Stimulated activated CD4-positive, alpha-beta T cell treated with anti-CD3 and anti-CD28 coated beads, Interleukin-2, amount 100 ng/mL, for 24 hours (primary cell): ENCODE measurements at places on chromosomes 3 and 15.

- DNase-seq, result no peak
Measured at GRCh38 chr3:150775001-150775599, 12.1 kb upstream of the SIAH2 start.

GRCh38 chr15:23574742-23575141 lies 9.3 kb downstream of the MKRN3 start:
- DNase-seq, result no peak

- no peak for DNase-seq
Measured at GRCh38 chr3:115272036-115272824, 125.1 kb upstream of the ZBTB20 start.

- DNase-seq, result no peak
Measured at GRCh38 chr3:127676921-127677351, 4.2 kb downstream of the ABTB1 start.

DNA sequence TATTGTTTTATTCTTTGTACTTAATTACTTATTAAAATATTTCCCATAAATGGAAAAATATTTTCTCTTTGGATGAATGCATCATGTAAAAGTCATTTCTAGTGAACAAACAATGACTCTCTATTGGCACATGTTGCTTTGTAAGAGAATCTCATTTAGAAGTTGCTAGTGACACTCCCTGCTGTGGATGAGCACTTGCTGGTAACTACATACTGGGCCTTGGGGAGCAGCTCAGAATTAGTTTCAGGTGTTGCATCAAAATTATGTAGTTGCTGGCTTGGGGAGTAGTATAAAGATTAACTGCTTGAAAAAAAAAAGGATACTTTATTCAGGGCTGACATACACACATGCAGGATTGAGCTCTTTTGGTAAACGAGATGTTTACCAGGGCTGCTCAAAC lies 80.3 kb upstream of the KCNAB1 start:
- DNase-seq, result no peak

GRCh38 chr3:123672429-123673146 lies 87.7 kb upstream of the HACD2 start:
- DNase-seq, result no peak

DNA sequence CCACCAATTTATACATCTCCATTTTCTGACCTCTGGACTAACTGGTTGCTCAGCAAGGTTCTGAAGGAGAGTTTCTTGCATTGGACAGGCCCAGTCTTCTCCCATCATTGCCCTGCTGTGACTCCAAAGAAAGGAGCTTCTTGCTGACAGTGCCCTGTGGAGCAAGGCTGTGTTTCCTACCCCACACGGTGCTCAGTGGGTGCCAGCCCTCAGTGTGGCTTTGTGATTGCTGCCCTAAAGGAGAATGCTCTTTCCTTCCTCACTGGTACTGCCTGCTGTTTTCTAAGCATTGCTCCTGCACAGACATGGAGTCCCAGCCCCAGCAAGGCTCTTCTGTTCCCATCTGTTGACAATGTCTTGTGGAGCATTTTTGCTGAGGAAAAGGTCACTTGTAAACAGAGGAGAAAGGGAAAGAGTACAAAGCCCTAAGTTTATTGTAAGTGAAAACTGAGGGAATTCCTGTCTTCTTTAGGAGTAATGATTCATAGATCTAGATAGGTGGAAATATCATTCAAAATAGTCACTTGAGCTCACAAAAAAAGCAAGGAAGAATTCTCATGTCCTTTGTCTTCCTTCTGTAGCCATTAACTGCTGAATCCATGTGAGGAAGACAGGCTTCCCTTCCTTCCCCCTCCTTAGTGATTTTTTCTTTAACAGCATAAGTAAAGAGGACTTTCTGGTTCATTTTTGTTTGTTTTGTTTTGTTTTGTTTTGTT lies 62.9 kb downstream of the HMG20A start:
- DNase-seq, result no peak

- DNase-seq, result no peak
Measured at GRCh38 chr3:146052056-146052790, 108.8 kb downstream of the PLOD2 start.

GRCh38 chr3:83948771-83949170 lies 1010.0 kb upstream of the CADM2 start:
- DNase-seq, result no peak

DNA sequence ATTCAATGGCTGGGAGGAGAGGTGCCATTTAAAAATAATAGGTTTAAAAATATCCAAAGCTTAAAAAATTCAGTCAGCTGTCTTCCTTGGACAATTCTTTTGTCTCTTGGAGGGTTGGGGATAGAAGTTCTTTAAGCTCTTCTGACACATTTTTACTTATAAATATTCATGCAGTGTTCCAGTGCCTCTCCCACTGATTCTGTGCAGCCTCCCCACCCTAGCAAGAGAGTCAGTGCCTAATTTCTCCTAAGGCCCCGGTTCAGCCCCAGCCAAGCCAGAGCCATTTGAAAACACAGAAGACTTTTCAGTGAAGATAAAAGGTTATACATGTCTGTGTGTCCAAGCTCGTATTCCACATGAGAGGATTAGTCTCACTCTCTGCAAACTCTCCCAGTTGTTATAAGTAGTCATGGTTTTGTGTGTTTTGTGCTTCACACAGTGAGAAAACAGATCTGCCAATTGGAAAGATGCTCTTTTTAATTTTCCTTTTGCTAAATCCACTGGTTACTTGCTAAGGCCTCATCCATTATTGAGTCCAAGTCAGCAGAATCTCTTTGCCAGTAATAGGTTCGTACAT lies 141.3 kb downstream of the CD47 start:
- DNase-seq, result no peak

DNA sequence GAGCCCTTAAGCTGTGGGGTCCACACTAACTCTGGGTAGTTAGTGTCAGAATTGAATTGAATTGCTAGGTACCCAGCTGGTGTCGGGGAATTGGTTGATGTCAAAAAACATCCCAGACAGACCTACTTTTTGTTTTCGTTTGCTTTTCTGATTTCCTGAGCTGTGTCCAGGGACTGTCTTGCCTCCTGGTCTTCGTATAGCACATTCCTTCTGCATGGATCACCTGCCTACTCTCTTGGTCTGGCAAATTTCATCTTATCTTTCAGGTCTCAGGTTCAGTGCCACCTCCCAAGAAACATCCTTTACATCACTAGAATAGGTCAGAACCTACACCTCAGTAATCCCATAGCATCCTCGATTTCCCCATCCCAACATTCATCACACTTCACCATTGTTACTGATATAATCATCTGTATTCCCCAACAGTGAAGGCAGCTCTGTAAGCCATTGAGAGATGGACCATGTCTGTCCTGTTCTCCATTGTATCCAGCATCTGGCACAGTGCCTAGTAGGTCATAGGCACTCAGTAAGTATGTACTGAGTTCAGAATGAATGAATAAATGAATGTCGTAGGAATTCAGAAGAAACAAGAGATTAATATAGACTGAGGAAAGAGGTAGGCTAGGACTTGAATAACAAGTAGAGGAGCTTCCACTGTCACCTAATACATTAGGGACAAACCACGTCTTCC lies 81.2 kb downstream of the ANP32A start:
- no peak for DNase-seq

GRCh38 chr3:71066356-71066755 lies 517.2 kb downstream of the FOXP1 start:
- no peak for DNase-seq

DNA sequence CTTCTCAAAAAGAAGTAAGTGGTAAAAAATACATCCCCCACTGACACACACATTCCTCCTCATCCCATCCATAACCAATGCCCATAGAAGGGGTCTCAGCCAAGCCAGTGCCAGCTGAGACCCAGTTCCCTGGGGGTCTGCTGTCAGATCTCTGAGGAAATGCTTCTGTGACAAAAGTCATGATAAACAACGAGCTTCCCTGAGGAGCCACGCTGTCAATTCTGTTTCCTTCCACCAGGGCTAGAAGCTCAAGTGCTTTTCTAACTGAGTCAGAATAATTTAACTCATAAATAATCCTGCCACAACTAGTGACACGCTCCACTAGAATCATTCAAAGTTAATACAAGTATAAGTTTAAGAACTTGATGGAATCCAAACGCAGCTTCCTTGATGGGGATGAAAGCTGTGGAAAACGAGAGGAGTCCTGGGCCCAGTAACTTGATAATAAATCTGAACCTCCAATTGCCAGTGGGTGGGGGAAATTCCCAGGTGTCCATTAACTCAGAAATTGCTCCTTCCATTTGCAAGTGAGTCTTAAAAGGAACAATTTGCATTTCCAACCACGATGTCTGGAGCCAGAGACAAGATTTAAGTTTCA lies 348.7 kb upstream of the LMCD1 start:
- no peak for DNase-seq
